ENCODE measurements at places on chromosomes 13 and 19. TPM values are rescaled to one million over a fixed set of nuclear protein-coding genes. Genes with fewer than 3 reads are reported as not detected.

The KLK5 gene
- not detected for total RNA-seq

The FBN3 gene
- total RNA-seq = not detected

The CD70 gene
- total RNA-seq = not detected

The FLT1 gene
- total RNA-seq = 5.2 TPM

The KCNN1 gene
- total RNA-seq = not detected

The ATCAY gene
- total RNA-seq = 0.58 TPM

The NAPSA gene
- 1.2 TPM for total RNA-seq

The ZNF665 gene
- total RNA-seq = 8.2 TPM

The ZNF534 gene
- not detected for total RNA-seq

The IGFL2 gene
- not detected for total RNA-seq

The ETV2 gene
- total RNA-seq = not detected

The SSBP4 gene
- 178 TPM for total RNA-seq

The FGF22 gene
- not detected for total RNA-seq

The CDX2 gene
- total RNA-seq = not detected

The CASP14 gene
- total RNA-seq = not detected

The HCST gene
- not detected for total RNA-seq
